ENCODE measurements at places on chromosomes 3 and 15.

- no peak for DNase-seq
Observed at GRCh38 chr3:113231391-113231790, 20.0 kb downstream of the BOC start.

DNA sequence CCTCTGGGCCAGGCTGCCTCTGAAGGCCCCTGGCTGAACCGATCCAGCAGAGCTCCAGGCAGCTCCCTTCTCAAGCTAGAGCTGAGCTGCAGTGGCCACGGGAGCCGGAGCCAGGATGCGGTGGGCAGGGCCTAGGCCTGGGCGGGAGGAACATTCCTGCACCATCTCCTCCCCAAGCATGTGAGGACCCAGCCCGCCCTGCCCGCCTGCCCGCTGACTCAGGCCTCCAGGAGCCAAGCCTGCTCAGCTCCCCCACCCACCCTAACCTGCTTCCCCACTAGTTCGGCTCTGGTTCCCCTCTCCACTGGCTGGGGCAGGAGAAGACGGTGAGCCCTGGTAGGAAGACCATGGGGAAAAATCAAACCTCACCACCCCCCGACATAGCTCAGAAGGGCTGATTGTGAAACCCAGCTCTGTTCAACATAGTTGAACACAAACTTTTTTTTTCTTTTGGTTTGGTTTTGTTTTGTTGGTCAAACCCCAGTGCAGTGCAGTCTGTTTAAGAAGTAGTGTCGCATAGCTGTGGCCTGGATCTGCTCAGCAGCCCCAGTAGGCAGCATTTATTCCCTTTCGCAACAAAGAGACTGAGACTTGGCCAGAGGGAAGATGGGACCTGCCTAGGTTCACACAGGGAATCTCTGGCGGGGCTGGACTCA, 13.5 kb downstream of the SNX33 start:
- DNase-seq, result peak; percentile 80

DNA sequence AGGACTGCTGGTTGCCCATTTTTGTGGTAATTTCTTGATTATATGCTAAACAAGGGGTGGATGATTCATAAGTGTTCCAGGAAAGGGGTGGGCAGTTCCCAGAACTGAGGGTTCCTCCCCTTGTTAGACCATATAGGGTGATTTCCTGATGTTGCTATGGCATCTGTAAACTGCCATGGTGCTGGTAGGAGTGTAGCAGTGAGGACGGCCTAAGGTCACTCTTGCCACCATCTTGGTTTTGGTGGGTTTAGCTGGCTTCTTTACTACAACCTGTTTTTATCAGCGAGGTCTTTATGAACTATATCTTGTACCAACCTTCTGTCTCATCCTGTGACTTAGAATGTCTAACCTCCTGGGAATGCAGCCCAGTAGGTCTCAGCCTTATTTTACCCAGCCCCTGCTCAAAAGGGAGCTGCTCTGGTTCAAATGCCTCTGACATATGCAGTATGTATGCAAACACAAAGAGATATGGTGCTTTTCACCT, 46.2 kb downstream of the C3orf38 start:
- peak; percentile 80 for DNase-seq

- DNase-seq, result no peak
Observed at GRCh38 chr3:33855884-33856546, 57.6 kb downstream of the PDCD6IP start.

DNA sequence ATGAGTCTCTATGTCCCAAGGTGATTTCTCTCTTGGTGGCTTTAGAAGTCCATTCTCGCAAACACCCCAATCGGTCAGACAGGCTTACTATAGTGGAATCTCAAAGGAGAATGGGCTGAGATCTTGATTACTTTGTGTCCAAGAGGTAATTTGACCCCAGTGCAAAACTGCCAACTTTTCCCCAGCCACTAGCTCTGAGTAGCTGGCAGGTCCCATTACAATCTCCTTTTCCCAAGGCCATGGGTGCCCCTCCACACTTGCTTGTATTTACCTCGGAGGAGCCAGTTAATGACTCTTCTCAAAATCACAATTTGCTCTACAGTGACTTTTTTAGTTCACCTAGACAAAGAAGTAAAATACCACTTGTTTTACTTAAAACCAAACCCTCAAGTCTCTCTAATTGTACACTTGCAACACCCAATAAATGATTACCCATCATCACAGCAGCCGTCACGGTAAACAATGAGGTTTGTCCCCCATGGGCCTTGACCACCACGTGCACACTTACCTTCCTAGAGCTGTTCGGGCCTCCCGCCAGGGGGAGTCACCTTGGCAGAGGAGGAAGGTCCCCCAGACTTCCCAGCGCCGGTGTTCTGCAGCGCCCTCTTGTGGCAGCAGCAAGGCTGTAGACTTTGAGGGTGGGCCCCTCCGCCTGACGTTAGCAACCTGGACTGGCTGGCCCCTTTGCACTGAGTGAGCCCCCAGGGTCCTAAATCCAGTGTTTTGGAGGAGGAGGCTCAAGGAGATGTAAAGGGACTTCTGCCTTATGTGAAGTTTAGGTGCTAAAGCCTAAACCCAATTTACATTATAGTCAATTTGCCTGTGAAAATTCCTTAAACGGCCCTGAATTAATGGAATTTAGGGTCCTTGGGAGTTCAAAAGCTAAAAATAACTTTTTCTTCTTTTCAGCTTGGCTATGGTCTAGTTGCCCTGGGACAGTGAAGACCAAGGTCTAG, 18.7 kb upstream of the HDAC11 start:
- DNase-seq, result no peak

DNA sequence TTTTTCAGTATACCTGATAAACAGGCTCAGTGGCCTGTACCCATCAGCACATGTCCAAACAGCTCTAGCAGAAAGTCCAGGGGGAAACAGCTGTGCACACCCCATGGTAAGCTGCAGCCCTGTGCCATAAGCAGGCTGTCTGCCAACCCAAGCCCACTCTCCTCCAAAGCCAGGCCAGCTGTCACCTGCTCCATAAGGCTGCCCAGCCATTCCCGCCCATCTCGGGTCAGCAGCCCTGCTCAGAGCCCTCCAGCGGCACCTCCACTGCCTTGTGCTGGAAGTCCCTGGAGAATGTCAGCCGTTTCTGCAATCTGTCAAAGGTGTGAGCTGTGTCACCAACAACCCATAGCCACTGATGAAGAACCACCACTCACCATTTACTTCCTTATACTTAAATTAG, 82.0 kb downstream of the NTRK3 start:
- no peak for DNase-seq

DNA sequence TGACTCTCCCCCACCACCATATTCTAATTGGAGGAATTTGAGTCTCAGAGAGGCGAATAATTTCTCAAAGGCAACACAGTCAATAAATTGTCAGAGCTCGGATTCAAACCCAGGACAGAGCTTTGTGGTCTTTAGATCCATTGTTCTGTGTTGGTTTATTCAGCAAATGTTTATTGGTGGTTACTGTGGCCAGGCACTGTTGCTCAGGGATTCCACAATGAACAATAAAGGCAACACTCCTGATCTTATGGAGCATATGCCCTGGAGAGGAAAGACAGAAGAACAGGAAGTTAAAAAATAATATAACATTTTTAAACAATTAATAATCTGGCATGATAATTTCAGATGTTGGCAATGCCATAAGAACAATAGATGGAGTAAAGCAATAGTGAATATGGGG, 291.7 kb upstream of the NR2E3 start:
- no peak for DNase-seq

GRCh38 chr15:85011160-85011571, 29.5 kb downstream of the PDE8A start:
- no peak for DNase-seq

DNA sequence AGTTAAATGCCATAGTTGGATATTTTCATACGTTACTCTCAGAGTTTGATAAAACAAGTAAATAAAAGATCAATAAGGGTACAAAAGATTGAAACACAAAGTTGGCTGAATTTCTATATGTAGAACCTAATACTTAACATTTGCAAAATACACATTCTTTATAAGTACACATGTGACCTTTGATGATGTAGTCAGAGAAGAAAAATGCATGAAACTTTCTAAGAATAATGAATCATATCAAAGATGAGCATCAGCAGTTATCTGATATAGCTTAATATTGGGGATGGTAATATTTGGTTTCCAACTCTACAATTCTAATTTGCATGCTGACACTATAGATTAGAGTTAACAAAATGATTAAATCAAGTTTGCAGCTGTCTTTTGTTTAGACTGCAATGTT, 188.0 kb upstream of the TGFBR2 start:
- DNase-seq, result no peak

GRCh38 chr3:4994144-4994730, 15.0 kb downstream of the BHLHE40 start:
- DNase-seq, result peak; percentile 42

GRCh38 chr3:72811571-72811970, 36.7 kb downstream of the SHQ1 start:
- DNase-seq, result no peak

DNA sequence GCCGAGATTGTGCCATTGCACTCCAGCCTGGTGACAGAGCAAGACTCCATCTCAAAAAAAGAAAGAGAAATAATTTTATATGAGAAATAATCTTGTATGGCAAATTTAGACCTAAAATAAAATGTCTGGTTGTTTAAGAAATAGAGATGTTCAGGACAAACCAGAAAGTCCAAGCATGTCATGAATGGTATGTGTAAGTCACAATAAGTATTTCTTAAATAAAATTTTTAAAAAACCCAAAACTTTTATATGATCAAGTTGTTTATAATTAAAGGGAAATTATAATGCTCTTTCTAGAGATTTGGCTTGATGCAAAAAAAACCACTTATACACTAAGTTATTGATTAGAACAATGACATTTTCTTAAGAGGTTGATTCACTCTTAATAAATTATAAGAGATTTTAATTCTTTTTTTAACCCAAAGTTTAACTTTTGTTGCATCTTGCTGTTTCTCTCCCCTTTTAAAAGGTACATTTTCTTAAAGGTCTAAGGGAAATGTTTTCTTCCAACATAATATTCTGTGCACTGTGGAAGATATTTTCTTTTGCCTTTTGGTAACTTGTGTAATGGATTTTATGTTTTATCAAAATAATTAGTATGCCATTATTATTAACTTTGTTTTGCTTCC, 105.7 kb downstream of the RTP4 start:
- no peak for DNase-seq

DNA sequence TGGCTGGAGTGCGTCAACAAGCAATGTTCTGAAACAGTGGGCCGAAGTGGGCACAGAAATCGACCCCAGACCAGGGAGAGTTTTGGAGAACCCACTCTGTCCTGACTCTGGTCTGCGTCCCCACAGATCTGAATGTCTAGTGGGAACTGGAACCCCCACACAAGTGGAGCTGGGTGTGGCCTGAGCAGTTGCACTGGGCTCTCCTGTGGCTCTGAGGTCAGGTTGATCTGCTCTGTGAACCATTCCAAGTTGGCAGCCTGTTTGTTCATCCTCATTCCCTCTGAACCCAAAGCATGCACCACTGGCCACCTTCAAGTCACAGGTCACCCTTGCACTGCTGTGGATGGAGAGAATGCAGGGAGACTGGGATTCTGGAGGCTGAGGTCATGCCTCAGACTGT, 60.5 kb downstream of the STARD5 start:
- DNase-seq, result no peak

GRCh38 chr15:48643776-48644466, 1.6 kb downstream of the FBN1 start:
- no peak for DNase-seq

DNA sequence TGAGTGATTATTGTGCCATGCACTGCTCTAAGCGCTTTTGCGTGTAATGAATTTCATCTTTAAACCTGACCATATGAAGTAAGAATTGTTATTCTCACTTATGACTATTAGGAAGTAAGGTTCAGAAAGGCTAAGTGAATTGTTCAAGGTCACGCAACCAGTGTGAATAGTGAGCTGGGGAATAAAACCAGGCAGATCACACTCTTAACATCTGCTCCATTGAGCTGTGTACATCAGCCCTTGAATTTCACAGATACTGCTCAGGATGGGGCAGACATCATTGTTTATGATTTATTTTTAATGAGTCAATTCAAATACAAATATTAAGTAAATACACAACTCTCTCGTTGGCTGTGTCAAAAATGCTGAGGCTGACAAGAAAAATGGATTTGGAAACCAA, 184.5 kb downstream of the FNDC3B start:
- DNase-seq, result no peak

- no peak for DNase-seq
Observed at GRCh38 chr3:120425572-120426250, 25.1 kb downstream of the FSTL1 start.

DNA sequence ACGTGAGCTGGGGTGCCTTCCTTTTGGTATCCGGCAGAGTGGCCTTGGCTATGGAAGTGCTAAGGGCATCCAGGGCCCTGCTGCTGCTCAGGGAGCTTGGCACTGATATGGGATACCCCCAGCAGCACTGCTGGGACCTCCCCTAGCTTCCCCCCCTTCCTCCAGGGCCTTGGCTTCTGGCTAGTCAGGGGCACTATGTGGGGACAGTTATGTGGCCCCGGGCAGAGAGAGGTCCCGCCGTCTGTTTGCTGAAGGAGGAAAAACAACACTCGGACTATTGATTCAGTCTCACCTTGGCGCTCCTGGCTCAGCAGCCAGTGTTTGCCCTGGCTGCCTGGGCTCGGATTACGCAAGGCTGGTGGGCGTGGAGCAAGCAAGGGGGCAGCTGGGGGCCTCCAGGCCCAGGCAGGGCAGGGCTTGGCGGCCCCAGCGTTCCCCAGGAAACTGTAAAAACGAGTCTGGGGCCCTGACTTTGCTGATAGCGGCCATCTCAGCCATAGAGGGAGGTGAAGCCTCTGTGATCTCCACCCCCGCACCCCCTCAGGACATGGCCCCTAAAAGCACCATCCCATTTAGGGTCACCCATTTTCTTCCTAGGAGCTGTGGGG, 5.7 kb downstream of the FURIN start:
- peak; percentile 21 for DNase-seq

- peak; percentile 8 for DNase-seq
Observed at GRCh38 chr15:64536244-64536836, 76.0 kb downstream of the ZNF609 start.

DNA sequence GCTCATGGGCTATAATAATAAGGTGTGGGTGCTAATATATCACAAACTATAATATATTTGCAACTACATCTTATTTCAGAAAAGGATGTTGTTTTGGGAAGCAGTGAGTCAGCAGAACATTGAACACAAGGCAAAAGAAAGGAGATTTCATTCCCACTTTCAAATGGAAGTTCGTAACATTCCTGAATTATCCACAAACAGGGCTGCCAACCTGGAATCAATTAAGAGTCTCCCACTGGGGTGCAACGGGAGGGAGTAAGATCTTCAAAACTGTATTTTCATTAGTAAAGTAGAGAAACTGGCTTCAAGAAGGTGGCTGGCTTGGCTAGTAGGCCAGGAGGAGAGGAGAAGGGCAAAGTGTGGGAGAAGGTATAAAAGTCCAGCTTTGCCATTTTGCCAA, 479.6 kb downstream of the CNTN3 start:
- no peak for DNase-seq

DNA sequence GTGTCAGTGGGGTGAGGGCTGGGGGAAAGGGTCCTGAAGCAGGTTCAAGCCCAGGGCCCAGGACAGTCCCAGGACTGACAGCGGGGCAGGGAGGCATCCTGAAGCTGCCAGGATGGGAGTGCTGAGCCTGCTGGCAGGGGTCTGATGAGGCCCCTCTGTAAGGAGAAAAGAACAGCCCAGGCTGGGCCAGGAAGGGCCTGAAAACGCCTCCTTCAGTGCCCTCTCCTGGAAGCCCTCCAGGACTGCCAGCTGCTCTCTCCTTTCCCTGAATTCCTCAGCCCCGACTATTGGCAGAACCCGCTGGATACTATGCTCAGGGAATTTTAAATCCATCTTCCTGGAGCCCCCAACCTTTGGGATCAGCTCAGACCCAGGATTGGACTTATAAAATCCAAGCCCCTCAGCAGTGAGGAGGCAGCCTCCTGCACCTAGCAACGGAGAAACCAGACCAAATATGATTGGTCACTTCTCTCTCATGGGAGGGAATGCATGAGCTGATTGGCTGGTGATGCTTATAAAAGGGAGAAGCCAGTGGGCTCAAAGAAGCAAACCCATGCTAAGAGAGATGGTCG, 203.5 kb upstream of the LINGO1 start:
- DNase-seq, result no peak

Data from MV-4-11 (cell line).